COR-L47 (cell line): ENCODE measurements at places on chromosomes 5 and 9.

GRCh38 chr9:85995599-85995998, 54.7 kb downstream of the NAA35 start:
- DNase-seq, result no peak

- DNase-seq, result no peak
Observed at GRCh38 chr5:15522187-15522520, 22.2 kb downstream of the FBXL7 start.

DNA sequence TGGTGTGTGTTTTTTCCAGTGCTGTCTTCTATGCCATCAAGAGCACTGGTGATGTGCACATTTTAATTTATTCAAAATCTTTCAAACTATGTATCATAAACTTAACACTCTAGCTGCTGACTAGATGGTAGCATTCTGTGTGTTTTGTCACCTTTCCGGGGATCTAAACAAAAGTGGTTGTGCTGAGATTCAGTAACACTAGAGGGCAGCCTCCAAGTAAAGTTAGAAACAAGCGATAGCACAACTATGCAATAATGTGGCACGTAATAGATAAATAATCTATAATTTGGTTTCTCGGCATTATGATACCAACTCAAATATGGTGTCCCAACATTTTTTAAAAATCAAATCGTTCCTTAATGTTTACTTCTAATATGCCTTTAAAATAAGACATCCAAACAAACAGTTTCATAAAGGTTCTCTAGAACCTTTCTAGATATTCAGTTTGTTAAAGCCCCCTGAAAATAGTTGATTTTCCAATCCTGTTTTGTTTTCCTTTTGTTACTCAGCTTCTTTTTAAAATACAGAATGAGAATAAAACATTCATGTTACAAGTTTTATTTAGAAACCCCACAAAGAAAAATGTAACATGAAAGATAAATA, 16.9 kb downstream of the SEMA6A start:
- DNase-seq, result peak; percentile 33

- no peak for DNase-seq
Observed at GRCh38 chr5:174315871-174316270, 270.4 kb downstream of the NSG2 start.

DNA sequence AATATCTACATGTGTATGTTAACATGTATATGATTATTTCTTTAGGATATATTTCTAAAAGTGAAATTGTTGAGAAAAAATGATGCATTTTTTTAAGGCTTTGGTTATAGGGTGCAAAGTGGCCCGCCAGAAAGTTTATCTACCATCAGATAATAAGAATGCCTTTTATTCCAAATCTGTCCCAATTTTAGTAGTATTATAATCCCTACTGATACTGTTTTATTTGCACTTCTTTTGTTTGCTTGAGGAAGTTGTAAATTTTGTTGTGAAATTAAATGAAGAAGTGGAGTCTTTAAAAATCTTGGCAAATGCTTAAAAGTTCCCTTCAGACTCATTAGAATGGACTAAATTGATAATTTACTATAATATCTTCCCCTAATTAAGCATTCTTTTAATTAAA, 73.0 kb downstream of the NIPBL start:
- no peak for DNase-seq

DNA sequence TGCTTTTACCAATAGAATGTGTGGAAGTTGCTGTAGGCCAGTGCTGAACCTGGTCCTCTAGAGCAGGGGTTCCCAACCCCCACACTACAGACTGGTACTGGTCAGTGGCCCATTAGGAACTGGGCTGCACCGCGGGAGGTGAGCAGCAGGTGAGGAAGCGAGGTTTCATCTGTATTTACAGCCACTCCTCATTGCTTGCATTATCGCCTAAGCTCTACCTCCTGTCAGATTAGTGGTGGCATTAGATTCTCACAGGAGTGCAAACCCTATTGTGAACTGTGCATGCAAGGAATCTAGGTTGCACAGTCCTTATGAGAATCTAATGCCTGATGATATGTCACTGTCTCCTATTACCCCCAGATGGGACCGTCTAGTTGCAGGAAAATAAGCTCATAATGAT, 6.1 kb upstream of the CCDC152 start:
- DNase-seq, result no peak
